ENCODE measurements at places on chromosomes 1 and 21.

GRCh38 chr21:15272171-15272570 is 207.4 kb upstream of the NRIP1 start:
- no peak for DNase-seq

- DNase-seq, result no peak
Observed at GRCh38 chr1:55632906-55633305, 417.7 kb upstream of the USP24 start.

DNA sequence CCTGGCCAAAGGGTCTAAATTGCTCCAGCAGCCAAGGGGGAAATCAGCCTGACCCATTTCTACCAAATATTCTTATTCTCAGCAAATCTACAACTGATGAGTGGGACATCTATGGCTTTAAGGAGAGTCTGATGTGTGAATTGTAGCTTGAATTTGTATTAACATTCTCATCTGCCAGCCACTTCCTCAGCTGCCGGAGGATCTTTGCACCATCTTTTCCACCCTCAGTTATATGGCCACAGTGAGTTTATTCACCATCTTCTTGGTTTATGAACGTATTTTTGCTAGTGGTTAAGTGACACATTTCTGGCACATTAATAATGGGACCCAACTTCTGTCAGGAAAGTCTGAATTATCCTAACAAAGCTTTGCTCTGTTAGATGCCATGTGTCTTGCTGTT is 69.6 kb downstream of the COLGALT2 start:
- DNase-seq, result no peak

GRCh38 chr1:111863401-111863800 is 107.7 kb downstream of the DDX20 start:
- DNase-seq, result no peak

GRCh38 chr1:234957330-234958065 is 171.1 kb downstream of the TOMM20 start:
- DNase-seq, result no peak

- DNase-seq, result no peak
Observed at GRCh38 chr1:17736625-17737024, 18.5 kb upstream of the ACTL8 start.

All from NCI-H1436 (cell line).